ENCODE measurements at places on chromosomes 5 and 9.

GRCh38 chr5:64513492-64513891 is 7.7 kb downstream of the RGS7BP start:
- DNase-seq: no peak

DNA sequence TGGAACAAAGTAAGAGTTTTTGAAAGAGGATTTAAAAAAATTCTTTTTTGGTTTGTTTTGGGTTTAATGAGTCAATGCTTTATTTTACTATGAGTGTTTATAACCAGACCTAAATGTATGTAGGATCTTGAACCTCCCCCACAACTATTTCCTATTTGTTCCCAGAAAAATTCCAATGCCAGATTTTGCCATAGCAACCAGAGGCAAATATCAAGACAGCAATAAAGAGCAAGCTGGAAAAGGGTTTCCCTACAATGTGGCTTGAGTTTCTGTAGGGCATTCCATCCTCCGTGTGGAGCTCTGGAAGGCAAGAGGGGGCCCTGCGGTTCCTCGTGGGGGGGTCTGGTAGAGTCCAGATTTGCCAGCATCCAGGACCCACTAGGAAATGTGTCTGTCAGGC is 27.8 kb upstream of the GDNF start:
- DNase-seq: no peak

DNA sequence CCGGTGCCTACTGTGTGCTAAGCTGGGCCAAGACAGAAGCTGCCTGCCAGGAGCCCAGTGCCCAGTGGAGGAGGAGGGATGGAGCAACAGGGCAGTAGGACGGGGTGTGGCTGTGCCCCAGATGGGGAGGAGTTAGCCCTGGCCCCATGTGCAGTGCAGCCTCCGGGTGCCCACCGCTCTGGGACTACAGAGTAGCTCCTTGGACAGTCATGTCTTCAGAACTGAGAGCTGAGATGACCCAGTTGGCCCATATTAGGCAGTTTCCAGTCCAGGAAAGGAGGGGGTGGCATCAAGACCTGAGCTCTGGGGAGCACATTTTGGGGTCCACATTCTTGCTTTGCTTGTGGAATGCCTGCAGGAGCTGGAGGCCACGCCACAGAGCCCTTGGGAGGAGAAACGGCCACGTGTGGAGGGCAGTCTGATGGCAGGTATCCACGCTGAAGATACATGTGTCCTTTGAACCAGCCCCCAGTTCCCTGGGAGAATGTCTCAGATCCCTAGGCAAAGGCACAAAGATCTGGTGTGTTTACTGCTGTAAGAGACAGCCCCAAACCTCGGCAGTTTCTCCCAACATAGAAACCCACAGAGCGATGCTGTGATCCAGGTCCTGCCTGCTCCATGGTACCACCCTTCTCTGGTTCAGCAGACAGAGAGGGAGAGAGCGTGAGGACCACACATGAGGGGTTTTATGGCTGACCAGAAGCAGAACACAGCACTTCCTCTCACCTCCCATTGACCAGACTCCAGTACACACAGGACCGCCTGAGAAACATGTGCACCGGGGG is 46.8 kb upstream of the FCN1 start:
- DNase-seq: no peak

DNA sequence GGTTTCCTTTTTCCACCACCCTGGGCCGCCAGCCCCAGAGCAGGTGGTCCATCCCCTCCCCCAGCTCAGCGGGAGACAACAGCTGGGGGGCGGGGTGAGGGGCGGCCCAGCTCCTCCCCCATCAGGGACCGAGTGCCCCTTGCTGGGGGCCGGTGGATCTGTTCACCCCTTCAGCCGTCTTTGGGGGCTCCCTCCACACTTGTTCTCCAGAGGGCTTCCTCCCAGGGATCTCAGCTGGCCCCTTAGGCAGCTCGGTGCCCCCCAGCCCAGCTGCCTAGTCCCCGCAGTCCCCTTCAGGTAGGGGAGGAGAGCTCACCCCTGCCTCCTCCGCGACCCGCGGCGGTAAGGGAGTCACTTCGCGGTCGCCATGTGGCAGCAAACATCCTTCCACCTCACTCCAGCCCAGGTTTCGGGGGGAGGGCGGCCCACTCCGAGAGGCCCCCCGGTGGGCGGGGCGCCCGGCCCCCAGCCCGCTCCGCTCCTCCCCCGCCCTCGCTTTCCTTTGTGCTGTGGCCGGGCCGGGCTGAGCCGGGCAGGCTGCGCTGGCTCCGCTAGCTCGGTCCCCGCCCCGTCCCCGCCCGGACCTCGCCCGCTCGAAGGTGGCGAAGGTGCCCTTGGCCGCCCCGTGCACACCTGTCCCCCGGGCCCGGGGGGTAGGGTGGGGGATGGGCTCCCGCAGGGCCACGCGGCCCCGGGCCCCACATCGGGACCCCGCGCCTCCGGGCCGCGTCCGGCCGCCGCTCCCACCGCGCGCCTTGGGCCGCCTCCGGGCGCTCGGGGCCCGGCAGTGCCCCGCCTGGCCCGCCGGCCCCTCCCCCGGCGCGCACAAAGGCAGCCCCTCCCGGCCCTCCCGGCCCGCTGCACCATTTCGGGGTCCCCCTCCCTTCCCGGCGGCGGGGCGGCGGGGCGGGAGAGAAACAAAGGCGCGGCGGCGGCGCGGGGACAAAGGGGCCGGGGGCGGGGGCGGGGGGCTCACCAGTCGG is 683 bp downstream of the DBN1 start:
- peak; percentile 64 for DNase-seq

GRCh38 chr5:7686794-7687193 is 164.1 kb downstream of the CFAP90 start:
- DNase-seq: no peak

DNA sequence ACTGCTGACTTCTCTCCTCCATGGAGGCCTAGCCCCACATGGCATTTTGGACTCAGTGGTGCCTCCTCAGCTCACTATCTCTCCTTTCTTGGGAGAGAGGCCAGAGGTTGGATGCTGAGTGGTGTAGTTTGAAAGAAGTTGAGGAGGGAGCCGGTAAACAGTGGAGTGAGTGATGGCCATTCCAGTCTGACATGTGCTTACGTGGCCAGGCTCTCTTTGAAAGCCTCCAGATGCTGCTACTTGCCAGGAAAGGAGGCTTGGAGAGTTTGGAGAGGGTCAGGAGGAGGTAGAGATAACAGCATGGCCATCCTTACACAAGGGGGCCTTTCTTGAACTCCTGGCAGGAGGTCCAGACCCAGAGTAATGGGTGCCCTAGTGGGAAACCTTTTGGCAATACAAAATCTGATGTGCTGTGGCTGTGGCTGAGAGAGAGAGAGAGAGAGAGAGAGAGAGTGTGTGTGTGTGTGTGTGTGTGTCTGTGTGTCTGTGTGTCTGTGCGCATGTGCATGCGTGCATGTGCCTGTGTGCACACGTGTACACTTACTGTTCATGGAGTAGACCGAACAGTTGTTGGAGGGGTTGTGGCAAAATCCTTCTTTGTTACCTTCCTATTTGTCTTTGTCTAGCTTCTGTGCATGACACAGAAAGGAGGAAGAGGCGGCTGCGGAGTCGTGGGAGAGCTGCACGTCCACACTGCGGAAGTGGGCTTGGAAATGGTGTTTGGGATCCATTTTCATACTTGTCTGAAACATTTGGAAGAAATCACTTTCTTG is 37.8 kb downstream of the RALGPS1 start:
- no peak for DNase-seq

DNA sequence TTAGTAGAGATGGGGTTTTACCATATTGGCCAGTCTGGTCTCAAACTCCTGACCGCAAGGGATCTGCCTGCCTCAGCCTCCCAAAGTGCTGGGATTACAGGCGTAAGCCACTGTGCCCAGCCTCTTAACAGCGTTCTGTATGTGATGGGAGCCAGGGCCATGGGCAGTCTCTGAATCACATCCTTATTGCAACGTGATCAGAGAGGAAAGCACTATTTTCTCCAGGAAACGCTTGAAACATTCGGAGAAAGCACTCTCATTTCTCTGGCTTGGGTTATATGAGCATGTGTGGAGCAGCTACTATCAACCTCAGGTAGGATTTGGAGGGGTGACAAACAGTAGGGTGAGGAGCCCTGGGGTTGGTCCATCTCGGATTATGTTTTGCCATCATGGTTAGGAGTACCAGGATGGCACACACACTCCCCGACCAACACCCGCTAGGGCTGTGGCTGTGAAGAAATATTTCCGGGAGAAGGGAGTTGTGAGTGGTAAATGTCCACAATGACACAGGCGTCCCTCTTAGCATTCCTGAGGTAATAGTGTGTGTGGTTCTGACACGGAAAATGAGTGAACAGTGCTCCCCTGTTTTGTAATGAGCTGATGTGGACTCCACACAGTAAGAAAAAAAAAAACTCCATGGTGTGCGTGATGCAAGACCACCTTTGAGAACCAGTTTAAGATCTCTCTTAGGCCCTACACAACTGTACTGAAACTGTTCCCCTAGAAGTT is 406.2 kb upstream of the ZNF608 start:
- DNase-seq: no peak

DNA sequence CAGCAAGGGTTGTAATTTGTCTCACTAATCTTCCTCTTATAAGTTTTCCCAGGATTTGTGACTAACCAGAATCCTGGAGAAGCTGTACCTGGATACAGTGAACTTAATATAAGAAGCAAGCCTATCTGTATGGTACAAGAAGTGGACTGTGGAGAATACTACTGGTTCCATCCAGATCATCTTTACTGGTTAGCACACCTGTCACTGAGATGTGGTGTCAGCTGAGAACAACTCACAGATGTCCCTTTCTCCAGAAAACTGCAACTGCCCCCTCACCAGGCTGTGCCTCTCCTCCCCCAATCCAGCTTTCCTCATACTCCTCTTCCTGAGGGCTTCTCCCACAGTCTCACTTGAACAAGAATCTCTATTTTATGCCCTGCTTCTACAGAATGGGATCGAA is 4.9 kb downstream of the FBXO10 start:
- DNase-seq: no peak

DNA sequence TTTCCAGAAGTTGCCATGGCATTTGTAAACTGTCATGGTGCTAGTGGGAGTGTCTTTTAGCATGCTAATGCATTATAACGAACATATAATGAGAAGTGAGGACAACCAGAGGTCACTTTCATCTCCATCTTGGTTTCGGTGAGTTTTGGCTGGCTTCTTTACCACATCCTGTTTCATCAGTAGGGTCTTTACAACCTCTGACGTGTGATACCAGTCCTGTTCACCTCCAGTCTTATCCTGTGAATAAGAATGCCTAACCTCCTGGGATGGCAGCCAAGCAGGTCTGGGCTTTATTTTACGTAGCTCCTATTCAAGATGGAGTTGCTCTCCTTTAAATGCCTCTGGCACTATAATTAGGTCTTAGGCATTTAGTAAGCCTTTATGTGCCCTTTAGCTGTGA is 20.4 kb upstream of the RFK start:
- no peak for DNase-seq

- no peak for DNase-seq
Observed at GRCh38 chr5:107557051-107557658, 113.6 kb downstream of the EFNA5 start.

DNA sequence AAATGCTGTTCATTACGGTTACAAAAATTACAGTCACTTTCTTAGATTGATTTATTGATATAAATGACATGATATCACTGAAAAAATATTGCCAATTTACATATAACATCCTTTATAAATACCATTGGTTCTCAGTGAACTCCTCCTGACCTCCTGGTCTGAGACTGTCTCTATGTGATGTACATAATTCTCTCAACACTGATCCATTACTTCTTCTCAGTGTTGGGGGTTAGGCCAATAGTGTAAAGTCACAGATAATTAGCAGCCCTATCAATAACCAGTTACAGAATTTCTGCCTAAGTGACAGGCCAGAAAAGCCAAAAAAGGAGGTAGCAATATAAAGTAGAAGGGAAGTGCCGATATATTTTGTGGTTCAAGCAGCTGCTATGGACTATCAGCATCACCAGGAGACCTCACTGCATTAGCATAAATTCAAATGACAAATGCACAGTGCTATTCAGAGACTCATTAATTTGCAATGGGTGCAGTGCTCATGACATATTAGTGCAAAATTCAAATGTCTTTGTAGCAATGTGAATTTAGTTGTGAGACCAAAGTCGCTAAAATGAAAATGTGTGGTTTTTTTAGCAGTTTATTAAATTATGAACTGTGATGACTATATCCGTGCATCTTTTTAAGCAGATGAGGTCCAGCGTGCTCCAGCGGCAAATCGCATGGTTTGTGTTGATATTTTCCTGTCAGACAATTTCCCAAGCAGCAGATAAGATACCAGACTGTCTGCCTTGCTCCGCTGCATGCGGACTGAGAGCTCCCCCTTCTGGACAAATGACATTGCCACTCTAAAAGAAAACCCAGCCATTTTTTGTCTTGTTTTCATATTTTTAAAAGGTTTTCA is 144.6 kb downstream of the CETN3 start:
- no peak for DNase-seq

DNA sequence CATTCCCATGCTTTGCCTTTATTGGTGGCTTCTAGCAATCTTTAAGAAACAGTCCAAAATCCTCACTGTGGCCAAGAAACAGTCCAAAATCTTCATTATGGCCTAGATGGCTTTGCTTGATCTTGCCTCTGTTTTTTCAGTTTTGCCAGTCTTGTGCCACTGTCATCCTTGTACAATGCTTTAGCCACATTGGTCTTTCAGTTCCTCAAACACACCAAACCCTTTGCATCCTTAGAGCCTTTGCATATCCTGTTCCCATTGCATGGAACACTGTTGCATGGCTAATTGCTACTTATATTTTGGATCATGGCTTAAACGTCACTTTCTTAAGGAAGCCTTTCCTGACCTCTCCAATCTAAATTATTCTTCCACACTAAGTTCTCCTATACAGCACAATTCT is 22.1 kb downstream of the MRRF start:
- no peak for DNase-seq

- no peak for DNase-seq
Observed at GRCh38 chr9:74078647-74079046, 418.5 kb upstream of the RORB start.

- DNase-seq: no peak
Observed at GRCh38 chr5:135481387-135481786, 29.2 kb upstream of the TIFAB start.

GRCh38 chr5:154038707-154039457 is at the start of the genes FAM114A2 and MFAP3:
FAM114A2 (minus strand) TSS chr5:154038910; CDS start chr5:154034953, 3,957 bp downstream.
MFAP3 (plus strand) TSS chr5:154038967; CDS start chr5:154049723, 10,756 bp downstream.
- peak; percentile 80 for DNase-seq

DNA sequence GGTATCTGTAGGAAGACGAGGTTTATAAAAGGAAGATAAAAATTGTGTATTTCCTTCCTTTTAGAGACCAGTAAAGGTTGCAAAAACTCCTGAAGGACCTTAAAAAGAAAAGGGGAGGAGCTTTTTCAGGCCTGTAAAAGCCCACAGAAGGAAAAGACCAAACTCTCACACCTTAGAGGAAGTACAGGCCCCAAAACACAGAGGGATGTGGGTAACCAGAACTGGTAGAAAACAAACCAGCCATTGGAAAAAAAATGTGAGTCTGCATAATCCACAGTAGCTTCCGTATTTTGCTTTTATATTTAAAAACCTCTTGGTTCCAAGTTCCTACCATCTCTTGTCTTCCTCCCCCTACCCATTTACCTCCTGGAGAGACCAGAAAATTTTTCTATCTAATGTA is 8.5 kb downstream of the GIN1 start:
- DNase-seq: no peak
